ENCODE measurements at places on chromosomes 11 and 22.
A peak's percentile ranks its signal among the peaks of the same experiment; 100 is the strongest.

DNA sequence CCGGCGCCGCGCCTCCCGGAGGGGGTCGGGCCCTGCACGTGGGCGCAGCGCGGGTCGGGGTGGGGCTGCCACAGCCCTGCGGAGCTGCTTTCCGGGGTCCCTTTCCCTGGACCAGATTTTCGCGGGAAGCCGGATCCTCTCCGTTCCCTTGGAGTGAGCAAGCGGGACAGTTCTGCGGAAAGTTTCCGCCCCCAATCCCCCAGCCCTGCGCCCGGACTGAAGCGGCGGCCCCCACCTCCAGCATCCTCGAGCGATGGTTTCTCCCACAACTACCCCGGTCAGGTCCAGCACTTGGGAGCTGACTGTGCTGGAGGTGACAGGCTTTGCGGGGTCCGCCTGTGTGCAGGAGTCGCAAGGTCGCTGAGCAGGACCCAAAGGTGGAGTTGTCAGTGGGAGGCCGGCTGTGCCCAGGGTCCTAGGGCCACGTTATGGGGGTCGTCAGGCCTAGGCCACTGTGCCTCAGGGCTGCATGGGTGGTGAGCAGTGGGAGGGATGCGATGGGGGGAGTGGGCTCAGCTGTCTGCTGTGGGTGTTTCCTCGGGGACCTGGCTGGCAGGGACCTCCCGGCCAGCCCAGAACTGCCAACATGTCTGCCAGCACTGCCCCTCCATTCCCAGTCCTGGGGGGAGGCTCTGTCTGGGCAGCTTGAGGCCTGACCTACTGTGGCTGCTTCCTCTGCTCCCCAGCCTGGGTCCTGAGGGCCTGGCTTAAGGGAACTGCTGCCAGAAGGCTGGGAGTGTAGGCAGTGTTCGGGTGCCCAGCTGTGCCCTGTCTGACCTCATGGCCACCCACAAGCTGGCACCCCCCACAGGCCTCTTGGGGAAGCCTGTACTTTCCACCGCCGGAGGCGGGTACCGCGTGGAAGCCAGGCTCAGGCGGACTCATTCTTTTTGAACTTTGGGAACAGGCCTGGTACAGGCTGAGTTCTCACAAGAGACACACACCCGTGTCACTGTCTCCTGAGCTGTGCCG is 726 bp downstream of the ST3GAL4 start:
- no peak for DNase-seq

DNA sequence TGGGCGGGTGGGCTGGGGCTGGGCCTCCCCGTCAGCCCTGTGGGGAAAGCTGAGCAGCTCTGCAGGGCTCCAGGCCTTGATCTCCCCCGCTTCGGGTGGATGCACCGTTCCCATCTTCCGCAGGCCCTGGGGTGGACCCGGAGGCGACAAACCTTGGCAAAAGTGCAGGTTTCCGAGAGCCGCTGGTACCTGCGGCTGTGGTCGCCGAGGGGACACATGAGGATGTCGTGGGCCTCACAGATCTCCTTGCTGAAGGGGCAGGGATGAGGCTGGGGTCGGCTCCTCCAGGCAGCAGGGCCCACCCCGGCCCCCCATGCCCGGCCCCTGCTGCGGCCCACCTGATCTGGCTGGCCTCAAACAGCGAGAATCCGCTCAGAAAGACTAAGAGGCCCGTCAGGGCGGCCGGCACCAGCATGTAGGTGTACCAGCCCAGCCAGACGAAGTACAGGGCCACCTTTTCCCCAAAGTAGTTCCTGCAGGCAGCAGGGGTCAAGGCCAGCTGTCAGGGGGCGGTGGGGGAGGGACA is 11.8 kb downstream of the ANO9 start:
- DNase-seq = no peak

DNA sequence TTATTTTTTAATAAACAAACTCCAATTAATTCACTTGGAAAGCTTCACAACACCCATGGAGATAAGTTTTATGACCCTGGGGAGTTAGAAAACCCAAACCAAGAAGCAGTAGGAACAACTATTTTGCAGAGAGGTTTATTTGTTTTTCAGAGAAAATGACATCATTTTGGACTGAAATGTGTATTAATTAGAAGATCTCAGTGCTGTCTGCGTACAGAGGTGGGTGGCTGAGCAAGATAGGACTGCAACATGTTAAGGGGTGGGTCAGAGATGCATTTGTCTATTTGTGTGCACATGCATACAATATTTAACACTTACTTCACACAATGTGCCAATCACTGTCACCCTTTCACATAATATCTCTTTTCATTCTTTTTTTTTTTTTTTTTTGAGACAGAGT is 1.1 kb downstream of the SCGB1A1 start:
- DNase-seq = no peak

DNA sequence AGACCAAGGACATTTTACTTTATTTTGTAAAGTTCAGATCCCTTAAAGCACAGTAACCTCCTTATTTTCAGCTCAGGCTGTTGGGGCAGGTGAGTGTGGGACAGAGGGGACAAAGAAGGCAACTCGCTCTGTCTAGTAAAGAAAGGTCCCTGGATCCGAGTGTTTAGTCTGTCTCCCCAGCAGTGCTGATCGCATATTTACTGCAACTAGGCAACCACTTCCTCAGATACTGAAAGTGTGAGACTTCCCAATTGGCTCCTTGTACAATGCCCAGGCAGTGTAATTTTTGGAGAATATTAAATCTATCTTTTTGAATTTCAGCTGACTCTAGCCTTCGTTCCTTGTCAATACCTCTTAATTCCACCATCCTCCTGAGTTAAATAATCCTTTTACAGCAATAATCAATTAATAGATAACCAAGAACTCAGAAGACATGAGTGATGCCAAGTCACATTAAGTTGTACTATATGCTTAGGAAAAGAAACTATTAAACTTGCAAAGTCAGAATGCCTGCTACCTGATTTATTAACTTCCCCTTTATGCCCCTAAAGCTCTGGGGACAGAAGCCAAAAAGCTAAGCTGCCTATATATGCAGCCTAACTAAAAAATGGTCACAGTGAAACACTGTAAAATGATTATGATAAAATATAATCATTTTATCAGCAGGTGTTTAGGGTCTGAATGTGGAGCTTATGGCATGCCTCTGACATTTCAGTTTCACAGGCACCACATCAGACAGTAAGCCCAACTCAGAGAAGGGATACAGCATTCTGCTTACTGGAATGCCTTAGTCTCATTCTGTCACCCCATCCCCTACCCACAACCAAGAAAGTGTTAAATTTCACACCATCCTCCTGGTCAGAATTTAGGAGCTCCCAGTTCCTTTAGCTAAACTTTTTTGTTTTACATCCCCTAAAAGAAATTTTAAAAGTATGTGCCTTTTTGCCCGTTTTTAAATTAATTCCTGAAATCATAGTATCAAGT is 138.7 kb downstream of the TRIM44 start:
- no peak for DNase-seq

- DNase-seq = no peak
Measured at GRCh38 chr11:110186456-110186855, 93.3 kb downstream of the ZC3H12C start.

GRCh38 chr11:20013346-20014066 is 146.8 kb downstream of the DBX1 start:
- no peak for DNase-seq

- DNase-seq = no peak
Measured at GRCh38 chr22:25818541-25818940, 76.6 kb downstream of the MYO18B start.

- DNase-seq = no peak
Measured at GRCh38 chr11:102522312-102523188, 8.0 kb downstream of the MMP7 start.

- DNase-seq = peak; percentile 29
Measured at GRCh38 chr11:110069158-110069737, 23.9 kb upstream of the ZC3H12C start.

DNA sequence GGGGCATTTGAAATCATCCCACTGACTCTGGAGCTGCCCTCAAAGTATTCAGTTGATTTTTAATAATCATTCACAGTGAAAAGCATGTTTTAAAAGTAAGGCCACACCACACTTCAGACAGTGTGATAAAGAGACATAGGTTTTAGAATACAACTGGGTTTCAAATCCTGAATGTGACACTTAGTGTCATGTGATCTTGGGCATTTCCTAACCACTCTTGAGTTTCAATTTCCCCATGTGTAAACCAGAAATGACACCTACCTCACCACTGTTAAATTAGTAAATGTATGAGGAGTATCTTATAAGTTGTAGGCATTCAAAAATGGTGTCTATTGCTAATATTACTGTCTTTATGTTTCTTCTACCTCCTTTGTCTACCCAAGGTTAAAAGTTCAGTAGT is 5.4 kb downstream of the TMEM123 start:
- DNase-seq = no peak

DNA sequence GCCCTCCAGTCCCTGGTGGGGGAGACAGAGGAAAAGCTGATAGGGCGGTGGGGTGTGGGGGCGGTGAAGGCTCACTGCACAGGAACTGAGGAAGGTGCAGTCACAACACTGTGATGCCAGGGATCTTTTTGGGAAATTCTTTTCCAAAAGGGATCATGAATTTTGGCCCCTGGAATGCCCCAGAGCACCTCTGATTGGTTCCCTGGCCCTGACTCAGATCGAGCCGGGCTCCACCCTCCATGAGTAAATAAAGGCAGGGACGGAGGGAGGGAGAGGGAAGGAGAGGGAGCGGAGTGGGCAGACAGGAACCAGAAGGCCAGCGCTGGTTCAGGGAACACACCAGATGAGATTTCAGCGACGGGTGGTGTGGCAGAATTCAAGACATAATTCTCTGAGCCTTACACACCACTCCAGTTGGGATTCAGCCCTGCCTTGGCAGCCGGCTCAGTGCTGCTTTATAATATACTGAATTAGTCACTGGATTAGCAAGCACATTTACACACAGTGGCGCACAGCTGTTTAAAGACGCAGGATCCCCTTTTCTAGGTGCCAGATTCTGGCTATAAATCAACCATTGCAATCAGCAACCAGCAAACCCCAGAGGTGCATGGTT is 80.3 kb downstream of the ETS1 start:
- peak; percentile 89 for DNase-seq

GRCh38 chr11:97570636-97571035 is 1180.8 kb downstream of the JRKL start:
- DNase-seq = no peak

- DNase-seq = no peak
Measured at GRCh38 chr11:12100429-12100828, 10.0 kb upstream of the MICAL2 start.

- DNase-seq = no peak
Measured at GRCh38 chr11:57763568-57763967, 2.0 kb downstream of the CTNND1 start.

DNA sequence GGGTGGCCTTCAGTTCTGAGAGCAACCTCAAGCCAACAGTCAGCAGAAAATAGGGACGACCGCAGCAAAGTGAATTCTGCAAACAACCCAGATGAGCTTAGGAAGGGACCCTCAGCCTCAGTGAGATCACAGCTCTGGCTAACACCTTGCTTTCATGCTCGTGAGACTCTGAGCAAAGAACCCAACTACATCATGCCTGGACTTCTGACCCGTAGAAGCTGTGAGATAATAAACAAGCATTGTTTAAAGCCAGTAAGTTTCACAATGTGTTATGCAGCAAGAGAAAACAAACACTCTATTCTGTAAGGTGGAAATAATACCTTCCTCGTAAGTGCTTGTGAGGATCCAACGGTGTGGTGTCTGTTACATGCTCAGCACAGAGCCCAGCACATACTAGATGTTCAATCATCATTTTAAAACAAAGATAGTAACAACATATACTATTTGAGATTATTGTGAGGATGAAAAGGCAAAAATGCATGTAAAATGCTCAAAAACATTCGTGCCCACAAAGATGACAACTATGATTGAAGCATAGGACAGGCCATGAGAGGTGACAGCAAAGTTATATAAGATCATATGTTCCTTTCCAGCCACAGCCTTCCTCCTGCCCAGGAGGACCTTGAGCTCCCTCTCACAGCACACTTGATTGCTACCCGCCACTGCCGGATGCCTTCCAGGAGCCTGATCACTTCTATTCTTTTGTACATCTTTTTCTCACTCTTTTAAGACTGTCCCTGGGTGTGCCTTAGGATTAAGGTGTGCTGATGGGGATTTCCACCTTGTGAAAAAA is 433.3 kb downstream of the BUD13 start:
- DNase-seq = no peak

DNA sequence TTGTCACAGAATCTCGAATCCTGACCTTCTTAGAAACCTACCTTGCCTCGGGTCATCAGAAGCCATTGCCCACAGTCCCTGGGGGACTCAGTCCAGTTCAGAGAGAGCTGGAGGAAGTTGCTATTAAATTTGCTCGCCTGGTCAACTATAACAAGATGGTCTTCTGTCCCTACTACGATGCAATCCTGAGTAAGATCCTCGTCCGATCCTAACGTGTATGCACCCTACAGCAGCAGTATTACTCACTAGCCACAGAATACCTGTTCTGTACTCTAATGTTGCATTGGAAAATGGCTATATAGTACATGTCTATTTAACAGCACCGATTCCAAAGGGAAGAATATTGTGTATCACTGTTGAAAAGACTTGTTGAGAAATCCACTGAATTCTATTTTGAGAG is 33.1 kb downstream of the TCP11L1 start:
- DNase-seq = no peak

- DNase-seq = no peak
Measured at GRCh38 chr11:129951201-129951865, 51.3 kb downstream of the PRDM10 start.

DNA sequence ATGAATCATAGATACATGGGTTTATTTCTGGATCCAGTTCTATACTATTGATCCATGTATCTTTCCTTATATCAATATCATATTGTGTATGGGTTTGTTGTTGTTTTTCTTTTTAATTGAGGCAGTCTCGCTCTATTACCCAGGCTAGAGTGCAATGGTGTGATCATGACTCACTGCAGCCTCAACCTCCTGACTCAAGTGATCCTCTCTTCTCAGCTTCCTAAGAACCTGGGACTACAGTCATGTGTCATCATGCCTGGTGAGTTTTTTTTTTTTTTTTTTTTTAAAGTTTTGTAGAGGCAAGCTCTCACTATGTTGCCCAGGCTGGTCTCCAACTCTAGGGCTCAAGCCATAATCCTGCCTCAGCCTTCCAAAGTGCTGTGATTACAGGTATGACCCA is 1589.4 kb upstream of the TENM4 start:
- DNase-seq = no peak

- no peak for DNase-seq
Measured at GRCh38 chr11:1864831-1865665, 12.2 kb downstream of the LSP1 start.

- no peak for DNase-seq
Measured at GRCh38 chr11:47987310-47987709, 7.0 kb downstream of the PTPRJ start.
